ENCODE measurements at places on chromosomes 11 and 22.

- no peak for DNase-seq
Observed at GRCh38 chr22:25736378-25737011, 5.5 kb upstream of the MYO18B start.

- no peak for DNase-seq
Observed at GRCh38 chr11:57798905-57799559, 37.4 kb downstream of the CTNND1 start.

GRCh38 chr11:12090061-12090591 is 20.3 kb upstream of the MICAL2 start:
- DNase-seq = no peak

GRCh38 chr11:86014221-86014620 is 54.7 kb downstream of the PICALM start:
- no peak for DNase-seq

GRCh38 chr11:34425867-34426266 is 12.9 kb upstream of the CAT start:
- DNase-seq = no peak

DNA sequence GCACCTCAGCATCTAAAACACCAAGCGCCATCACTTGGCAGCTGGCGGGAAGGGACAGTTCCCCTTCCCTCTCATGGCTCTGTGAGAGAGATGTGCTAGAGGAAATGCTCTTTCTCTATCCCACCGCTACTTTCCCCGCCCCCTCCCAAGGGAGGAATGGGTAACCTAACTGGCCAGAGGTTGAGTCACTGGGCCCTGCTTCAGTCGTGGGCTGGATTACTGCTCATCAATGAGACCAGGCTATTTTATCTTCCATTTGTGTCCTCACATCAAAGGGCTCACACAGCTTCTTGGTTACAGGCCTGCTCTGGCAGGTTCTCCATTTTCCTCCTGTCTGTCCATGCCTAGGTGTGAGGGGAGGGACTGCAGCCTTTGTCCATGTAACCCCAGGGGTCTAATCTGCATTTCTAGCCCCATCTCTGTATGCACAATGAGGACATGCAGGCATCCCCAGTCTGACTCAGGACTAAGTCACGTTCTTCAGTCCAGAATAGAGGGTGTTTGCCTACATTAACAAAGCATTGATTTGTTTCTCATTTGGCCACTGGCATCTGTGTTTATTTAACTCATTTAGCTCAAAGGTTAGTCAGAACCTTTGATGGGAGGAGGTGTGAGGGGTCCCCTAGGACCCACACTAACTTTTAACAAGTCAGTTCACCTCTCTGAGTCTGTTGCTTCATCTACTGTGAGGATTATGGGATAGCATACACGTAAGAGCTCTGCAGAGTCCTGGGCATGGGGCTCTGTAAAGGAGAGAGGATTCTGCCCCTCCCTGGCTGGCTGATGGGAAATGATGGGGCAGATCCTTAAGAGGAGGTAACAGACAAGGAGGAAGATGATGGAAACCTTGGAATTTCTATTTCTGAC is 99.1 kb downstream of the XRRA1 start:
- DNase-seq = no peak

DNA sequence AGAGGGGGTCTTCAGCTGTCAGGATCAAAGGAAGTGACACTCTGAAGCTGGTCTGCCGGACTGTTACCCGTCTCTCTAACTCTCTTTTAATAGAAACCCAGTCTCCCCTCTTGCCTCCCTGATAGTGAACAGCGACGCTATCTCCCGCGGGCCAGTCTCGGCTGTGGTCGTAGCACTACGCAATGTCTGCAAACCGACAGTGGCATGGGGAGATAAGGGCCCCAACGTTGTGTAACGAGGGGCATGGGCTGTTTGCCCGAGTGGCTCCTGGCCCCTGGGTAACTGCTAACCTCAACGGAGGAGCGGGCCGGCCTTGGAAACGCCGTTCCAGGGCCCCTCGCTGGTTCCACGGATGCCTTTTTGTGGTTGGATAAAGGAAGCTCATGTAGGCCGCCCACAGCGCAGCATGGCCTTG is 23.3 kb downstream of the ZBTB16 start:
- no peak for DNase-seq

- DNase-seq = no peak
Observed at GRCh38 chr11:130672911-130673310, 224.5 kb downstream of the ADAMTS15 start.

DNA sequence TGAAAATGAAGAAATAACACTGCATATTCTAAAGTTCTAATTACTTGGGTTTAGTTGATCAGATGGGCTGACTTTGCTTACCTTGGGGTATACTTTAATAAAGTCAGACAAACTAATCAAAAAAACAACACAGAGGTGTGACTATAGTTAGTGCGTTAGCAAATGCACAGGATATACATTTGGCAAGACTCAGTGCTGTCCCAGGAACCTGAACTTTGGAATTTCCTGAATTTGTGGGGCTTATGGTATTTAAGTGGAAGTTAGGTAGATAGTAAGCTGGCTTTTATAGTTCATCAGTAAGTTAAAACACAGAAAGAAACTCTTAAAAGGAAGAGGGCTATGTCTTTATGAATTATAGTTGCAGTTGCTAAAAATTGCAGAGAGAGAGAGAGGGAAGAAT is 302.6 kb upstream of the DDI1 start:
- DNase-seq = no peak

DNA sequence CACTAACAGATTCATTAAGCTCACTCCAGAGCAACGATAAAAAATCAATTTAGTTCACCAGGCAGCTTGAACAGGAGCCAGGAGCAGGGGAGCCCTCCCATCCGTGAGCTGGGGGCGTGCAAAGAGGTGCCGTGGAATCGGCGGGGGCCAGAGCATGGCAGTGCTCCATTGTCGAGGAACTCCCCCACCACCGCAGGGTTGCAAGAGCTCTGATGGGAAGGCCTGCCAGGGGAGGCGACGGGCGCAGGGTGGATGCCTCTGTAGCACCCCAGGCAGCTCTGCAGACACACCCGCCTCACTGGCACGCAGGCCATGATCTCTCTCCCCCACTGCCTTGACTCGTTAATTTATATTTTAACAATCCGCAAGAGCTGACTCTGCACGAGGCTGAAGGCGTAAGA is 433.2 kb downstream of the MIAT start:
- DNase-seq = no peak

- DNase-seq = no peak
Observed at GRCh38 chr22:35334004-35334403, 34.3 kb downstream of the TOM1 start.

- DNase-seq = no peak
Observed at GRCh38 chr11:75891947-75892739, 77.1 kb downstream of the UVRAG start.
